ENCODE measurements at places on chromosomes 6 and 20.

- DNase-seq, result no peak
Measured at GRCh38 chr20:13756551-13756950, 28.2 kb downstream of the ESF1 start.

DNA sequence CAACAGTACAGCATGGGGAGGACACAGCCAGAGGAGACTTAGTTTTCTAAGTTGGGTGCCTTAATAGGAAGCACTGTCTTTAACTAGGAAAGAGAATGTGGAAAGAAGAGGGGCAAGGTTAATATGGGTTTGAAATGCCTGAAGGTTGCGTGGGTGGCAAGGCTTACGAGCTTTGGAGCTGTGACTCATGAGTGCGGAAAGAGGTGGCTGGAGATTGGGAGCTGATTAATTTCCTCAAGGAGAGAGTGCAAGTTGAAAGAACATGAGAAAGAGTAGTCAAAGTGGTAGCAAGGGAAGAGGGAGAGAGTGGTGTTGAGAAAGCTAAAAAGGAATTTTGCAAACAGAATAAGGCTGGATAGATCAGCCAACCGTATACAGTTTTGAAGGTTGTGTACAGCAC lies 315.1 kb upstream of the PRND start:
- DNase-seq, result no peak

DNA sequence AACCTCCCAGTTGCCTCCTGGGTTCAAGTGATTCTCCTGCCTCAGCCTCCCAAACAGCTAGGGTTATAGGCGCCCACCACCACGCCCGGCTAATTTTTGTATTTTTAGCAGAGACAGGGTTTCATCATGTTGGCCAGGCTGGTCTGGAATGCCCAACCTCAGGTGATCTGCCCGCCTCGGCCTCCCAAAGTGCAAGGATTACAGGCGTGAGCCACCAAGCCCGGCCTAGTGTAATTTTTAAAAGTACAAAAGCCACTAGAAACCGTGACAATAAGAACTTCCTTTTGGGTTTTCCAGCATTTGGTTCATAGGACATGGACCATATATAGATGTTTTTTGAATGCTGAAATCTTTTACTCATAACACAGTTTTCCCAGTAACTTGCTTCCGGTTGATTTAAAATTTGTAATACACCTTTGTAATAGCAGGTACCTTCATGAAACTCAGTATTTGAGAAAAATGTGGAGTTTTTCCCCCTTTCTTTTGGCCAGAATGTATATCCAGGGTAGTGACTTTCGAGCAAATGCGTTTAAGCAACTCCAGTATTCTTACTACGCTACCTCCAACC lies 467 bp downstream of the PXT1 start:
- no peak for DNase-seq

DNA sequence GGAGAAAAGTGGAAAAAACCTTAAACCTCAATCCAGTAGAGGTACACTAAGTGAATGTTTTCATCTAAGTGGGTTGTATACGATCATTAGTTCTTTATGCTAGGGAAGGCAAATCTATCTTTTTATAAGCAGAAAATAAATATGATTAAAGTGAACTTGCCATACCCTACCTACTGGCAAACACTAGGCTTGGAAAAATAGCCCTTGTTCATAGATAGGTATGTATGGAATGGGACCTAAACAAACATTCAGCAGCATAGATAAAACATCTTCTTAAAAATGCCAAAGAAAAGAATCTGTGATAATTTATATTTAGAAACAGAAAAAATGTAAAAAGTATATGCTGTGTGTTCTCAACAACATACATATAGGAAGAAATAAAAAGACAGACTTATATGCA lies 18.8 kb downstream of the REV3L start:
- DNase-seq, result no peak

DNA sequence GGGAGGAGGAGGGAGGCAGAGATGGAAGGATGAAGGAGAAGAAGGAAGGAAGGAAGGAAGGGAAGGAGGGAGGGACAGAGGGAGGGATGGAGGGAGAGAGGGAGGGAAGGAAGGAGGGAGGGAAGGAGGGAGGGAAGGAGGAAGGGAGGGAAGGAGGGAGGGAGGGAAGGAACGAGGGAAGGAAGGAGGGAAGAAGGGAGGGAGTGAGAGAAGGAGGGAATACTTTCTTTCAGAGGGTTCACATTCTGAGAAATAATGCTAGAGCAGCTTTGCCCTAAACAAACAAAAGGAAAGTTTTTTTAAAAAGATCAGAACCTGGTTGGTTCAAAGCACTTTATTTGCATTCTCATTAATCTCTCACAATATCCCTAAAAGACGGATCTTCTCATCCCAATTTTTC lies 96.1 kb upstream of the NXT1 start:
- DNase-seq, result no peak

GRCh38 chr20:32482442-32483261 lies 102.5 kb downstream of the NOL4L start:
- peak; percentile 80 for DNase-seq

GRCh38 chr6:29887330-29887818 lies 55.0 kb upstream of the HLA-A start:
- DNase-seq, result peak; percentile 56

All from ecto neural progenitor cell (in vitro differentiated cells).